ENCODE measurements at places on chromosomes 16 and 17. TPM values are rescaled to one million over a fixed set of nuclear protein-coding genes. Genes with fewer than 3 reads are reported as not detected.
A peak's percentile ranks its signal among the peaks of the same experiment; 100 is the strongest.

DNA sequence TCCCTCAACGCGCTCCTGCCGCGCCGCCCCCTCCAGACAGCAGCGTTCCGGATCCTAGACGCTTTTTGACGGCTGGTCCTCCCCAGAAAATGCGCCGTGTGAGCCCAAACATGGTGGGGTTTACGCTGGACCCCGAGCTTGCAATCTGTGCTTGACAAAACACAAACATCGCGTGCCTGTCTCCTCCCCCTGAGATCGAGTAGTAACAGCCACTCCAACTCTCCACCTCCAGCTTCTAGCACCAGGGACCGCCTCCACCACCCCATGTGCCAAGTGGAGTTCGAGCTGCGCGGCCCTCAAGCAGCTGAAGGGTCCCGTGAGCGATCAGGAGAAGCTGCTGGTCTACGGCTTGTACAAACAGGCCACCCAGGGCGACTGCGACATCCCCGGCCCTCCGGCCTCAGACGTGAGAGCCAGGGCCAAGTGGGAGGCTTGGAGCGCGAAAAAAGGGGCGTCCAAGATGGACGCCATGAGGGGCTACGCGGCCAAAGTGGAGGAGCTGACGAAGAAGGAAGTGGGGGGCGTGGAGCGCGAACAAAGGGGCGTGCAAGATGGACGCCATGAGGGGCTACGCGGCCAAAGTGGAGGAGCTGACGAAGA lies 656 bp upstream of the GEMIN4 start:
- peak; percentile 50 for ATAC-seq

DNA sequence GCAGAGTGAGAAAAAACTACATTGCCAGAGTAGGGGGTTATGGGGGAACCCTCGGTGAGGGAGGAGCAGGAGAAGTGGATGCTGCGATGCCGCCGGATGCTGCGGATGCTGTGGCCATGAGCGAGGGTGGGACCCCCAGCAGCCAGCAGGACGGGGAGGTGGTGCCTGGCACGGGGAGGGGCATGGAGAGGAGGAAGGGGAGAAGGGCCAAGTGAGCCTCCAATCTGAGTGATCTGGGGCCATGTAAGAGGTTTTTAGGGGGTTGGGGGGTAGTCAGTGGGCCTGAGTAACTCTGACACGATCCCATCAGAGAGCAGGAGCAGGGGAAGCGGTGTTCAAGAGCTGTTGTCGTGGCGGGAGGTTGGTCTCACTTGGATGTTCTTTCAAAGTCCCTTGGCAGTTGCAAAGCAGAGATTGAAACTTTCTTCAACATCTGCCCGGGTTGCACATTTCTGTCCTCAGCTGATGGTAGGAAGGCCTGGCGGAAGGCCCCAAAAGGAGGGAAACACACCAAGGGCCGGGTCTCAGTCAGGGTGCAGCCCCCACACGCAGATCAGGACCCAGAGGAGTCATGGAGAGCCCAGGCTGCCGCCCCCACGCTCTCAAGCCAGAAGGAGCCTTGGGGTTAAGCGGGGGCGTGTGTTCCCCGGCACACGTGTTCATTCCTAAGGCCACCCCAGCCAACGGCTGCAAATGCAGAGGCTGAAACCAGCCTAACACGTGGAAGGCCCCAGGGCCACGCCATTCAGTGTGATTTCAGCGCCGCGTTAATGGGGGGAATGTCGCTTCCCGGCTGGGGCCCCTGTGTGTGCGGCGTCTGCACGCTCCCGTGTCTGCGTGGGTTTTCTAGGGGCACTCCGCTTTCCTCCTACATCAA lies 81.7 kb downstream of the ZDHHC7 start:
- ATAC-seq = no peak

- ATAC-seq = no peak
Measured at GRCh38 chr17:81267390-81268067, 27.6 kb downstream of the SLC38A10 start.

- ATAC-seq = no peak
Measured at GRCh38 chr16:61616088-61616487, 420.1 kb downstream of the CDH8 start.

DNA sequence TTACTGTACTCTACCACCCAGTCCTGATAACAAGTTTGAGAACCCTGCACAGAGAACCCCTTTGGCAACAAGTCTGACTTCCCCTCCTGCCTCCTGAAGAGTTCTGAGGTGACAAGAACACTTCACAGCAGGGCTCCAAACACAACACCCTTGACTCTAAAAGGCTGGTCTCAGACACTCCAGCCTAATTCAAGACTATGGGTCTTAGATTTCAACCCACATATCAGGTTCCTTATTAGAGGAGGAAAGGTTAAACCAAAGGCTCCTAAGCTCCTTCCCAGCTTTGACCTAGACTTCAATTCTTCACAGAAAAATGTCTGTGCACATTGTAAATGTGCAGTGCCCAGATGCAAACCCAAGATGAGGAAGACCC lies 23.0 kb downstream of the RANBP10 start:
- no peak for ATAC-seq

DNA sequence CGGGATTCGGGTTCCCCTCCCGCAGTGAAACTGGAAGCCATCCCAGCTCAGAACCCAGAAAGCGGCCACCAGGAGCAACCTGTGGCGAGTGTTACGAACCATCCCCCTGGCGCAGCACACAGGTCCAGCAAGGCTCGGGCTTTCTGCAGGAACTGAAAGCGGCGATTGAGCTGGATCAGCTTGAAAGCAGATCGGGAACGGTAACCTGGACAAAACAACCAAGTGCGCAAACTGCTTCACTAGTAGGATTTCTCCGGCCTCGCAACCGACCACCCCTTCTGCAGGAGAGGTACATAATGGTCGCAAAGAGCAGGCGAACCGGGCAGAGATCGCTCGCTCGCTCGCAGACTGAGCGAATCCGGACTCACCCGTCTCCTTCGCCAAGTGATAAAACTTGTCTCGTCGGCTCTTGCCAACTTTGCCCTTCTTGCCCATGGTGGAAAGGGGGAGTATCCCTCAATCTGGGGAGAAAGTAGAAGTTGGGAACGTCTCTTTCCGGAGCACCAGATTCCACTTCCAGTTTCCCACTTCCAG lies 696 bp upstream of the PSMC5 start:
- peak; percentile 4 for ATAC-seq

- ATAC-seq = no peak
Measured at GRCh38 chr16:700684-701584, 4.7 kb downstream of the FBXL16 start.

GRCh38 chr16:64370112-64370511 lies 751.8 kb downstream of the CDH11 start:
- ATAC-seq = no peak

The GRIN2A gene
- total RNA-seq = not detected

The DHRS7C gene
- not detected for total RNA-seq

The CES1 gene
- total RNA-seq = 2.0 TPM

The CA10 gene
- total RNA-seq = not detected

The TMEM235 gene
- not detected for total RNA-seq

All from esophagus mucosa (tissue), 1 donor.